ENCODE measurements at places on chromosomes 12 and 14. TPM values are rescaled to one million over a fixed set of nuclear protein-coding genes. Genes with fewer than 3 reads are reported as not detected.

TSPAN19 gene
- not detected for total RNA-seq

GRCh38 chr14:36996857-36997590 is 175.4 kb downstream of the SLC25A21 start:
- no peak overlapping the region for H3K27ac ChIP-seq
- DNase-seq, result no peak
- H3K4me3 ChIP-seq, result no peak overlapping the region
- H3K4me1 ChIP-seq, result no peaks in the 10 kb centered on the region
- no peaks in the 10 kb centered on the region for H3K27me3 ChIP-seq

DNA sequence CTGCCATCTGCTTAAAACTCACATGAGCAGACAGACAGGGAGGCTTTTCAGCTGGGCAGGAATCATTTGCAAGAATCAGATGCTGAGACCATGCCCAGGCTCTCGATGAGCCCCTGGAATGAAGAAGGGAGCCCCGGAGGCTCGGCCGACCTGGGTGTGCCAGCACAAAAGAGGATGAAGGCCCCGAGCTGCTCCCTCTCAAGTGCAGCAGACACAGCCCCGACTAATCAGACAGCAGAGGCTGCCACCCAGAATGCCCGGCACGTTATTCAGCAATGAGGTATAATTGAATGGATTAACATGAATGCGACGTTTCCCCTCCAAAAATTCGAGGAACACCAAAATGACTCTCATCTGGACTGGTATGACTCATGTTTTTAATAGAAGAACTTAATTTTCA is 58.9 kb downstream of the BCL11B start:
- no peaks in the 10 kb centered on the region for H3K27me3 ChIP-seq
- peak; percentile 70 for DNase-seq
- H3K4me1 ChIP-seq, result peaks cover 96% of the 10 kb centered on the region
- peak overlapping the region; percentile 57 for H3K4me3 ChIP-seq

- no peaks in the 10 kb centered on the region for H3K36me3 ChIP-seq
- no peak overlapping the region for H3K27ac ChIP-seq
- DNase-seq, result no peak
- H3K27me3 ChIP-seq, result peaks cover 2% of the 10 kb centered on the region
Measured at GRCh38 chr12:117792471-117792870, 176.3 kb downstream of the KSR2 start.
